NCI-H2171 treated with DMSO at 0.1 percent for 48 hours (cell line): ENCODE measurements at places on chromosomes 12 and 14.

- DNase-seq, result no peak
These were observed 86.7 kb downstream of the PTGER2 start for GRCh38 chr14:52400846-52401245.

- no peak for DNase-seq
These were observed 257.8 kb upstream of the BTG1 start for GRCh38 chr12:92403210-92404175.

- no peak for DNase-seq
These were observed 72.0 kb downstream of the NIN start for GRCh38 chr14:50758945-50759344.

DNA sequence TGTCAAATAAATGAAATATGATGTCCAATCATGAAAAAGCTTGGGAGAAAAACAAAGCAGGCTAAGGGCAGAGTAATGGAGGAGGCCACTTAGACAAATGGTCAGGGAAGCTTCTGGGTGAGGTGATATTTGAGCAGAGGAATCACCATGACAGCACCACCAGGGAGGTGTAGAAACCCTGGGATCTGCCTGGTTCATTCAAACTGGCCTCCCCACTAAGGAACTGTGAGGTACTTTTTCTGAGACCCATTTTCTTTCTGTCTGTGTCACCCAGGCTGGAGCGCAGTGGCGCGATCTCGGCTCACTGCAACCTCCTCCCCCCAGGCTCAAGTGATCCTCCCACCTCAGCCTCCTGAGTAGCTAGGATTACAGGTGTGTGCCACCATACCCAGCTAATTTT, 7.8 kb upstream of the SSH1 start:
- no peak for DNase-seq

GRCh38 chr12:94706250-94706661, 55.9 kb upstream of the TMCC3 start:
- DNase-seq, result no peak

DNA sequence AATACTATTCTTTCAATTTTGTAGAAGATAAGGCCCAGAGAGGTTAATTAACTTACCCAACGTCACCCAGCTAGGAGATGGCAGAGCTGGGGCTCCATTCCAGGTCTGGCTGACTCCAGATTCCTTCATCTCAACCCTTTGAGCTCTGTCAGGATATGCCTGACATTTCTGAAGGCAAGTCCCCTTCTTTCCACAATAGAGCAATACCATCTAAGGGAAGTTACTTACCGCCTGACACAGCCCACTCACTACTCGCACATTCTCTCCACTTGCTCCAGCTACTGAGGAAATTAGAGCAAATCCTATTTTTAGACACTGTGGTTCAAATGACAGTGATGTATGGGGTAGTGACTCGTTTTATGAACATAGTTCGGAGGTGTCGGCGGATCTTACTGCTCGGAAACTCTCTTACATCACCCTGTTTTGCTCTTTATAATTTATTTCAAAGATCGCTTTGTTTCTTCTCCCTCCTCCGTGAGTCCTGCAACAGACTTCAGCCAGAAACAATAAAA, 2.0 kb upstream of the WSCD2 start:
- DNase-seq, result no peak

DNA sequence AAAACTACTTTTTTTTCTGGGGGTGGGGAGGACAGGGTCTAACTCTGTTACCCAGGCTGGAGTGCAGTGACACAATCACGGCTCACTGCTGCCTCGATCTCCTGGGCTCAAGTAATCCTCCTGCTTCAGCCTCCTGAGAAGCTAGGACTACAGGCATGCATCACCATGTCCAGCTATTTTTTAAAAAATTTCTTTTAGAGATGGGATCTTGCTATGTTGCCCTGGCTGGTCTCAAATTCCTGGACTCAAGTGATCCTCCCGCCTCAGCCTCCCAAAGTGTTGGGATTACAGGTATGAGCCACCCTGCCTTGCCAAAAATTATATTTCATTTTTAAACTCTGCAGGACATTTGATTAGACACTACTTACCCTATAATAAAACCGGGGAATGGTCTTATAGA, 5.5 kb downstream of the PPP2R3C start:
- no peak for DNase-seq

DNA sequence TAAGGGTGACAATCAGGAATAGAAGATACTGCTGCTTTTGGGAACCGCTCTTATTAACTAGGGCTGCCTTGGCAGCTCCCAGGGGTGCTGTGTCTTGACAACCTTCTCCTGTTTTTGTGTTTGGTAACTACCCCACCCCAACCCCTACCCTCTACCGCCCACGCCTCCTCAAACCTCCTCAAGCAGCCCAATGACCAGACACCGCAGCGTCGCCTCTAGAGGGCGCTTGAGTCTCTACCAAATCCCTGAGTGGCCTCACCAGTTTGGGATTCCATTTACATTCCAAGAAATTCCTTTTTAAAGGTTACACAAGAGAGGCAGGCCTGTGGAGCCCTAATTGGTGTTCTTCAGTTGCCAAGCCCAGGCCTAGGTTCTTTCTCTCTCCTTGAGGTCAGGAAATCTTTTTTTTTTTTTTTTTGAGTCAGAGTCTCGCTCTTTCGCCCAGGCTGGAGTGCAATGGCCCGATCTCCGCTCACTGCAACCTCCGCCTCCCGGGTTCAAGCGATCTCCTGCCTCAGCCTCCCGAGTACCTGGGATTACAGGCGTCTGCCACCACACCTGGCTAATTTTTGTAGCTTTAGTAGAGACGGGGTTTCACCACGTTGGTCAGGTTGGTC, 72.4 kb upstream of the USP44 start:
- DNase-seq, result peak; percentile 42

DNA sequence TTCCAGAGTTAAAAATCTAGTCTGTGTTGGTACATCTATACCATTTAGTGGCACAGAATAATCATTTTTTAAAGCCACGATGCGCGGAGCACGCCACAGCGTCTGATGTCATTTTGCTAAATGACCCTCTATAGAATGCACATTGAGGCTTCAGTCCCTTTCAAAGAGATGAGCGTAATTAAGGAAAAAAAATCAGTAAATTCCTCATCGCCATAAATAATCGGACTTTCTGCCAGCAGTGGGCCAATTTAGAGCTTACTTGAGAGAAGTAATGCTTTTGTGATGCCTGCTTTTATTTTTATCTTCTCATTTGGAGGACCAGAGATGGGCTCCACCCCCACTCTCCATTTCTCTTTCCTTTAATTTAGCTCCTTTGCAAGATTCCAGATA, 4.0 kb downstream of the ASCL1 start:
- no peak for DNase-seq

GRCh38 chr12:38110026-38110699, 206.4 kb upstream of the ALG10B start:
- DNase-seq, result no peak
